ENCODE measurements at places on chromosomes 12 and 14.
A peak's percentile ranks its signal among the peaks of the same experiment; 100 is the strongest.

- DNase-seq = no peak
These were observed 259.1 kb upstream of the FKBP4 start for GRCh38 chr12:2535583-2536204.

GRCh38 chr12:106767206-106767605 lies 7.3 kb upstream of the RIC8B start:
- DNase-seq = no peak

DNA sequence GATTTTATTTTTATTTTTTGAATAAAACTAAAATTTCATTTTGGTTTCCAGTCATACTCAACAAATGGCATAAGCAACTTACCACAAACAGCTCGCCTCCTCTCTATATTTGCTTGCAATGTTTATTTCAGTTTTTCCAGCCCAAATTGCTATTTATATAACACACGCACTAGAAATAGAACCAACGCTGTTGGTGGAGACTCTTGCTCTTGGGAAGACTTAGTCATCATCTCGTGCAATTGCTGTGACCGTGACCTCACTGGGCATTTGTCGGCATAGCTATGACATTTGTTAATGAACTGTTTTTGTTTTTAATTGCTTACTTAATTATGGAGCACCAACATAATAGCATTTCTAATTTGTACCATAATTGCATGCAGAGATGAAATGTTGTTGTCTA lies 153.1 kb upstream of the OTX2 start:
- no peak for DNase-seq

DNA sequence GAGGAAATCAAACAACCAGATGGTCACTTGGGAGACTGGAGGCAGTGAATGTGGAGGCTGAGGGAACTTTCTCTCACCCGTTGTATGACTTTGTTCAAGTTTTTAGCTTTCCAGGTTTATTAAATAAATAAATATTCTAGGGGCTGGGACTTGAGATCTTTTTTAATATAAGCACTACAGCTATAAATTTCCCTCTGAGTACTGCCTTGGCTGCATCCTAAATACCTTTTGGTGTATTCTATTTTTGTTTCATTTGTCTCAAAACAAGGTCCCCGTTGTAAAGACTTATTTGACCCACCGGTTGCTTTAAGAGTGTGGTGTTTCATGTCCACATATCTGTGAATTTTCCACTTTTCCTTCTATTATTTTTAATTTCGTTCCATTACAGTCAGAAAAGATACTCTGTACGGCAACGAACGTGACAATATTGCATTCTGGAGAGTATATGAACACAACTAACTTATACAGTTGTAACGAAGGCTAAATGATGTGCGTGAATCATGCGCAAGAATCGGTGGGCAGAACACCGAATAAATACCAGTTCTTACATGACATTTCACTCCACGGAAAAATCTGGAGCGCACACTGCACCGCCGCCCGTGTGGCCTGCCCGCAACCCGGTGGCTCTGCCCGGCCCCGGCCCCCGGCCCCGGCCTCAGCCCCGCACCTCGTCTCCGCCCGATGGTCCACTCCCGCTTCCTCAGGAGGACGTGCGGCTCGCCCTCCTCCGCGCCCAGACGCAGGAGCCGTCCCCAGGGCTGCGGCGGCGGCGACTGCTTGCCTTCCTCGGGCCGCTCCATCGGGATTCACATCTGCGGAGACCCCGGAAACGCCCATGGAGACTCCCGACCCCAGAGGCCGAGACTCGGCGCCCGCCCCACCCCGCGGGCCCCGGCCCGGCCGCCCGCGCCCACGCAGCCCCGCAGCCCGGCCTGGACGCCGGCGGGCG lies 602 bp downstream of the CHFR start:
- DNase-seq = no peak

DNA sequence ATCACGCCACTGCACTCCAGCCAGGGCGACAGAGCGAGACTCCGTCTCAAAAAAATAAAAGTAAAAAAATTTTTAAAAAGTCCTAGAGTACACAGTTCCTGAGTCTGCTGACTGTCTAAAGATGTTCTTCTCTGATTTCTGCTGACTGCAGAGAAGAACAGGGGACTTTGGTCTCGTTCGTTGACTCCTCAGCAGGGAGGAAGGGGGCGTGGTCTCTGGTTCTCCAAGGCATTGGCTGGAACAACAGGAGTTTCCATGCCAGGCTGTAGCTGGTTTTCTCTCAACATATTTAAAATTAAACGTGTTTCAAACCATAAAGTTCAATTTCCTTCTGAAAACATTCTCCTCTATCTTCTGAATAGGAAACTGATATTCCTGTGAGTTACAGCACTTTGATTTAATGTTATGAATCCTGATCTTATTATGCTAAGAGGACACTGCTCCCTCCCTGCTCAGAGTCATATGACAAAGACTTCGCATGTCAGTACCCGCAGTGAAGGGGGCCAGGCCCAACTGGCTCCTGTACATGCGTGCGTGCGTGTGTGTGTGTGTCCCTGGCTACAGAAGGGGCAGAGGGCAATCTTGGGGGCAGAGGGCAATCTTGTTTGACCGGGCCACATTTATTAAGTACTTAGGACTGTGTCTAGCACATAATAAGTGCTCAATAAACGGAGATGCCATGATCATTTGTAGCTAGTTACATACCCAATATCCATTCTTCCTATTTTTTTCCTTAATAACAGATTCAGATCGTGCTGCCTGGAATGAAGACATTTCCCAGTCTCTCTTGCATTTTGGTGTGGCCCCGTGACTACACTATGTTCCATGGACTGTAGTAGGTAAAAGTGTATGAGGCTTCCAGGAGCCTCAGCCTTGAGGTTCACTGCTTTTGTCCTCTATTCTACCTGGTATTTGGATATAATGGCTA lies 16.5 kb upstream of the HNF1A start:
- no peak for DNase-seq

GRCh38 chr12:66176105-66176900 lies 6.5 kb upstream of the TMBIM4 start:
- DNase-seq = no peak

DNA sequence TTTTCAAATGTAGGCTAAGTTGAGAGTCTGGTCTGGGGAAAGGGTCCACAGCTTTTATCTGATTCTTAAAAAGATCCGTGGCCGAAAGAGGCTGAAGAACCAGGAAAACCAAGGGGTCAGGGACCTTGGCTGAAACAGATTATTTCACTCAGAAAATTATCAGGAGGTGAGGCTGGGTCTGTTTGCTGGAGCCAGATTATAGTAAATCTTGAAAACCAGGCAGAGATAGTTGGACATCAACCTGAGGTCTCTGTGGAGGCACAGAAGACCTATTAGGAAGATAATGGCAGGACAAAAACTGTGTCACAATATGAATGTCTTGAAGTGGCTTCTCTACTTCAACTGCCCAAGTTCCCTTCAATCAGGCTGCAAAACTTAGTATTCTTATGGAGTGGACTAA lies 1.6 kb upstream of the MED21 start:
- DNase-seq = no peak

- DNase-seq = no peak
These were observed 194.4 kb upstream of the PPFIA2 start for GRCh38 chr12:81953541-81953940.

DNA sequence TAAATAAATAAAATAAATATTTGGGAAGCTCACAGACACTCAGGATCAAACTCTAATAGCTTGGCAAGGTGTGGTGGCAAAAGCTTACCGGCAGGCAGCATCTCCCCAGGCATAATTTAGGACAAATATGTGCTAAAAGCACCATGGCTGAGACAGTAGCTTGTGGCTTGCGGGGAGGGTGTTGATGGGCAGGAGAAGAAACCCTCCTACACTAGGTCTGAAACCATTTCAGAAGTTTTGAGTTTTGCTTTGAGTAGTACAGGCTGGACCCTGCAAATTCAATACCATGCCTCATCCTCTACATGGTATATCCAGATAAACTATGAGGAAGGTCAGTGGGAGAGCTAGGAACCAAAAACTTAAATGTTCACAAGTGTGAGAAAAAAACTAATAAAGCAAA lies 33.1 kb downstream of the MAP3K9 start:
- no peak for DNase-seq

GRCh38 chr12:58583940-58584339 lies 336.4 kb downstream of the LRIG3 start:
- no peak for DNase-seq

- peak; percentile 16 for DNase-seq
These were observed 24.4 kb downstream of the CYP46A1 start for GRCh38 chr14:99708449-99708848.

- DNase-seq = no peak
These were observed 69.0 kb downstream of the MVK start for GRCh38 chr12:109642506-109643132.

DNA sequence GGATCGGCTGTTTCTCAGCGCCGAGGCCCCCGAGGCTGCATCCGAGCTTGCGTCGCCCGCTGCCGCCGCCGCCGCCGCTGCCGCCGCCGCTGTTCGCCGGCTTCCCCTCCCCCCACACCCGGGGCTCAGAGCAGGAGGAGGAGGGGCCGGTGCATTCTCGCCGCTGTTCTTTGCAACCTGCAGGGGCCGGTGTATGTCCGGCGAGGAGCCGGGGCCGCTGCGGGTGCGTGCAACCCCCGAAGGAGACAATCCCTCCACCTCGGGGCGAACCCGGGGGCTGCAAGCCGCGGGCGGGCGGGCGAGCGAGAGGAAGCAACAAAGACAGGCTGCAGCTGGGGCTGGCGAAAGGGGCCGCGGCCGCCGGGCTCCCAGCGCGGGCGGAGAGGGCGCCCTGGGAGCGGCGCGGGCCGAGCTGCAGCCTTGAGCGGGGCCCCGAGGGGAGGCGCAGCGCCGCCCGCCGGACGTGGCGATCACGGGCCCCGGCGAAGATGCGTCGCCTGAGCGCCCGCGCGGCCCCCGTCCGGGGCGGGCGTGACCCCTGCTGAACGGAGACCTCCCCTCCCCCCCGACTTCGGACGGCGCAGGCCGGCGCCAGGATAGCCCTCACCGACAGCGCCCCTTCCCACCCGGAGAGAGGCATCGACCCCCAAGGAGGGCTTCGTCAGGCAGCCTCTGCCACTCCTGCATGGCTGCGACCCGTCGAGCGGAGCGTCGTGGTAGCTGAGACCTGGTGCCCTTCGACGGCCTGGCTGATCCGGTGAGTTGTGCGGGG lies 702 bp downstream of the FAM222A start:
- peak; percentile 85 for DNase-seq

DNA sequence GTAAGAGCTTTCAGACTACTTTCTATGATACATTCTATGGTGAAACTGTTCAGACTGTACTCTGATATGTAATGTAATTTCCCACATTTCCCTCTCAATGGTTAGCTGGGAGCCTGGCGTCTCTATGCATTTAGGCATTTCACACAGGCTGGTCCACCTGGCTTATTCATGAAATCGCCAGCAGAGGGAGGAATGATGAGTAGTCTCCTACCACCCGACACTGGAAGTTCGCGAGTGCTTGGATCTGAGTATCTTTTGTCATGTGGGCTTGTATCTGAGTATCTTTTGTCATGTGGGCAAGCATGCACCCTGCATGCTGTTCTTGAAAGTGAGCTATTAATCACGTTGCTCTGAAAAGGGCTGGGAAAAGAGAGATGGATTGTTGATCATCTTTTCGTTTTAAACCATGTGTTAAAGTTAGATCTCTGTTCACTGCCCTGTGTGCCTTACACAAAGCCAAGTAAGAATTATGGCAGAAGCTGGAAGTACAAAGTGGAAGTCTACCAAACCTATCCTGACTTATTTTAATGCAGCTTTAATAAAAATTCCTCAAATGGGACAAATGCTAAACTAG lies 235.0 kb downstream of the ATP23 start:
- DNase-seq = no peak

- DNase-seq = peak; percentile 89
These were observed 32.3 kb downstream of the NINJ2 start for GRCh38 chr12:630656-631632.

DNA sequence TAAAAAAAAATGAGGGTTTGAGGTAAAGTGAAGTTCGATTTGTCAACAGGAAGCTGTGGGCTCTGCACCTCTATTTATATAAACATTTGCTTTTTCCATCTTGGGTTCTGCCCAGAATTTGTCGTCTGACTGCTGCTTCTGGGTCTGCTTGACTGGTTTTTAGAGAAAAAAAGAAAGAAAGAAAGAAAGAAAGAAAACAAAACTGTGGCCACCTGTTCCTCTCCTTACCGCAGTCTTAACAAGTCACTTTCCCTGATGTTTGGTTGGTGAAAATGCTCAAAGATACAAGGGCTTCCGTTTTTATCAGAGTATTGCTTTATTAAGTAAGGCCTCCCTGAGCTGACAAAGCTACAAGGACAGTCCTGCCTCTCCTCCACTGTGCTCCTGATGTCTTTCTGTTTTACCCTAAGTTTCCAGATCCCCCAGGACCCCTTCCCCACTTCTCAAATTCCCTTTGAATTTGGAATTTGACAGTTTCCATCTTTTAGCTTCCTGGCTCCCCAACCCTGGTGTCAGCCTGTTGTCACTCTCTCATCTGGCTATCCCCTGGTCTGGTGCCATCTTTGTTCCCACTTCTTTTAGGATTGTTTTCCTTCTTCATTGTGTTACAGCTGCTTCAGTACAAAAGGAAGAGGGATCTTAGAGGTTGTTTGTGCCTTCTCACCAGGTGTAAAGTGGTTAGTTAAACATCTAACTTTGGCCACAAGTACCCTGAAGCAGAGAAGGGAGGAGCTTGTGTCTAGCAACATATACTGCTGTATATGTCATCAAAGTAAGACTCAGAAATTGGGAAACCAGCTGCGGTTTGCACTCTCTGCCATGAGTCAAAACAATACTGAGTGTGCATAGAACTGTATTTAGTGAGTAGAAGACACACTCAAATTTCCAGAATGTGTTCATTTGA lies 18.0 kb downstream of the MFAP5 start:
- peak; percentile 80 for DNase-seq

GRCh38 chr12:34526946-34527345 lies 504.6 kb downstream of the ALG10 start:
- no peak for DNase-seq

- no peak for DNase-seq
These were observed 58.1 kb downstream of the ISCA2 start for GRCh38 chr14:74551431-74552371.

- no peak for DNase-seq
These were observed 34.4 kb upstream of the PSMA6 start for GRCh38 chr14:35257809-35258208.

- DNase-seq = no peak
These were observed 160.4 kb downstream of the TBX5 start for GRCh38 chr12:114245555-114245954.

- DNase-seq = no peak
These were observed 19.3 kb downstream of the SLC25A3 start for GRCh38 chr12:98612696-98613334.

- no peak for DNase-seq
These were observed 2.1 kb downstream of the PLD4 start for GRCh38 chr14:104926619-104927431.

DNA sequence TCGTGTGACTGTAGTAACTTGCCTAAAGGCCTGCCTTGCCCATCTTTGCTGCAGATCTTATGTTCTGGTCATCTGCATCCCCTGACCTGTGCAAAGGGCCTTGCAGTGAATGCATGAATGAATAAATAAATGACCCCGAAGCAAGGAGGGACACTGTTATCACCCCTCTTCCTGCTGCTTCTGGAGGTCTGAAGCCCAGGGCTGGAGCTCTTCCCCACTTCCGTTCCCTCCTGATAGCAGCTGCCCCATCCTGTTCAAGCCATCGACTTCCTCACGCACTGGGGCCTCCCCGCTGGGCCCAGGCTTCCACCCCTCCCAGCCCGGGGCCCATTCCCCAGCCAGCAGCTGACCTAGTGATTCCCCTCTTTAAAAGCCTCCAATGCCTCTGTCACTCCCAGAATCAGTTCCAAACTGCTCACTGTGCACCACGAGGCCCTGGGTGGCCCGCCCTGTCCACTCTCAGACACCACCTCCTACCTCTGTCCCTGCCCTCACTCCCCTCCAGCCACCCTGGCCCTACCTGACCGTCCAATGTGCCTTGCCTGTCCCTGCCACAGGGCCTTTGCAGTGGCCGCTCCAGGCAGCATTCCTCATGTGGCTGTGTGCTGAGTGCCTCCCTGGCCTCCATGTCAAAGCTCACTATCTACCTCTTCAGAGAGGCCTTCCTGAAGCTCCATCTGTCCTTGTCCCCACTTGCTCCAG lies 78.6 kb downstream of the SCARB1 start:
- DNase-seq = no peak
